ENCODE measurements at places on chromosomes 12 and 14.

DNA sequence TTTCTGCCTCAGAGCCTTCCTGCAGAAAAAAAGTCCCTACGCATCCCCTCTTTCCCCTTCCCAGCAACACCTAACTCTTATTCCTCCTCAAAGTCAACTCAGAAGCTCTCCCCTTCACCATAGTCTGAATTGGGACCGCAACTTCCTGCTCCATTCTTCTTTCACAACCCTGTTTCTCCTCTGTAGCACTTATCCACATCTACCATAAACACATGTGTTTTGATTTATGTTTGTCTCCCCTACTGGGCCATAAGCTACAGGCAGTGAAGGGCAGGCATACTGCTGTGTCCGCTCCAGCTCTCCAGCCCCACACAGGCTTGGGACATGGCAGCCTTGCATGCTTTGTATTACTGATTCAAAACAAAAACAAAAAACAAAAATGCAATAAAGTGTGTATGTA is 5.9 kb downstream of the SDR9C7 start:
- no peak for DNase-seq

GRCh38 chr12:52225752-52226151 is 7.3 kb upstream of the KRT7 start:
- no peak for DNase-seq

DNA sequence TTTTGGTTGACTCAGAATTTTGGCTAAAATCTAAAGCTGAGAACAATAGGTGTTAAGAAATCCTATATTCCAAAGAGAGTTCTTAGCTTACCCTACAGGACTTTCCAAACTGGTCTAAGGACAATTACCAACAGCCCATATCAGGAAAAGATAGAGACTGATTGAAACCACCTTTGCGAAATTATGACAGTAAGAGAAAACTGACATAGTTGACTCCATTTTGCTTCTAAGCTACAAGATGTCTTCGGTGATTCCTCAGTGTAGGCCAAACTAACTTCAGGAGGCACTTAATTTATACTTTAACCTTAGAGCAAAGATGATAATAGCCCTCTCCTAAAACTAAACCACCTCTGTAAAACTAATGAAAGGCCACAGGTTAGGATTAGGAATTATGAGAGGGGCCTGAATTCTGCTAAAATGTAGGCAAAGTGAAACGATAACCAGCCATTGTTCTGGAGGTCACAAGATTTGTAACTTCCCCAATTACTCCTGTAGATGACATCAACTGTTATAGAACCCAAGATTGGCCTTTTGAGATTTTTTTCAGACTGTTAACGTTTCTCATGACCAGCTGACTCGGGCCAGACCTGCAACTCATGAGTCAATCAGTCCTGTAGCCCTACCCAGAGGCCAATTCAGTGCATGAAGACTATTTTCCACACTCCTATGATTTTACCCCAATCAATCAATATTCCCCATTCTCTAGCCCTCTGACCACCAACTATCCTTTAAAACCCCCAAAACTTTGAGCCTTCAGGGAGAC is 43.0 kb downstream of the KLRG1 start:
- DNase-seq = no peak

GRCh38 chr12:111457071-111457470 is 51.3 kb downstream of the SH2B3 start:
- no peak for DNase-seq

- DNase-seq = no peak
These were observed 194.6 kb downstream of the PAX9 start for GRCh38 chr14:36856095-36856878.

DNA sequence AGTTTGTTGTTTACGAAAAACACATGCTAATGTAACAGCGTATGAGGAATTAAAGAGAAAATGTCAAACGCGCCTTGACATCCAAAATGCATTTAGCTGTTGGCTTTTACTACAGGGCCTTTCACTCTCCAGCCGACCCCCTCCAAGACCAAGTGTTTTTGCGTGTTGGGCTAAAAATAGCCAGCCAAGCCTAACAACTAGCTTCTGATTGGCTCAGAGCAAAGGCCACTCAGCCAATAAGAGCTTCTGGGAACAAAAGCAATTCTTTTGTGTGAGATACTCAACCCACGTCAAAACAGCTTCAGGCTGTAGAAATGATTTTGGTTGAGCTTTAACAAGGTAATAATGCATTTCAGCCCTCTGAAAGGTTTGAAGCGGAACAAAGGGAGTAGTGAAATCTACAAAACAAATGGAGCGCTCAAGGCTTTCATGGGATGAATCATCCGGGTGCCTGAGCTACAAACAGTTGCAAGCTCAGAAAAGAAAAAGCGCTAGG is 198.7 kb upstream of the DCN start:
- DNase-seq = peak; percentile 94

DNA sequence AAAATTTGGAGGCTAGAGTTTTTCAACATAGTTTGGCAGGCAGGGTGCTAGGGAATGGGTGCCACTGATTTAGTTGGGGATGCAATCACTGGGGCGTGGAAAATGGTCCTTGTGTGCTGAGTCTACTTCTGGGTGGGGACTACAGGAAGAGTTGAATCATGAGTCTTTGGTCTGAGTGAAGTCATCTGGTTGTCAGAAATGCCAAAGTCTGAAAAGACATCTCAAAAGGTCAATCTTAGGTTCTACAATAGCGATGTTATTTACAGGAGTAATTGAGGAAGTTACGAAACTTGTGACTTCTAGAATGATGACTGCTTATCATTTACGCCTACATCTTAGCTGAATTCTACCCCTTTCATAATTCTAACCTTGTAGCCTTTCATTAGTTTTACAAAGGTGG is 209.1 kb downstream of the NUBPL start:
- no peak for DNase-seq

DNA sequence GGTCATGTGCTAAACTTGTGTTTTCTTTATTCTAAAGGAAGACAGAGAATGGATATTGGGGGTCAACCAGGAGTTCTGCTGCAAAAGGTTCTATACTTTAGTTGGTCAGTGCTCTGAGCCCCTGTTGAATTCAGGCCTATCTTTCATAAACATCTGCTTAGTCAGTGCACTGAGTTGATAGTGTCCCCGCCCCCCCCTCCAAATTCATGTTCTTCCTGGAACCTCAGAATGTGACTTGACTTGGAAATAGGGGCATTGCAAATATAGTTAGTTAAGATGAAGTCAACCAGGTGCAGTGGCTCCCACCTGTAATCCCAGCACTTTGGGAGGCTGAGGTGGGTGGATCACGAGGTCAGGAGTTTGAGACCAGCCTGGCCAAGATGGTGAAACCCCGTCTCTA is 23.3 kb downstream of the CHST11 start:
- DNase-seq = no peak

DNA sequence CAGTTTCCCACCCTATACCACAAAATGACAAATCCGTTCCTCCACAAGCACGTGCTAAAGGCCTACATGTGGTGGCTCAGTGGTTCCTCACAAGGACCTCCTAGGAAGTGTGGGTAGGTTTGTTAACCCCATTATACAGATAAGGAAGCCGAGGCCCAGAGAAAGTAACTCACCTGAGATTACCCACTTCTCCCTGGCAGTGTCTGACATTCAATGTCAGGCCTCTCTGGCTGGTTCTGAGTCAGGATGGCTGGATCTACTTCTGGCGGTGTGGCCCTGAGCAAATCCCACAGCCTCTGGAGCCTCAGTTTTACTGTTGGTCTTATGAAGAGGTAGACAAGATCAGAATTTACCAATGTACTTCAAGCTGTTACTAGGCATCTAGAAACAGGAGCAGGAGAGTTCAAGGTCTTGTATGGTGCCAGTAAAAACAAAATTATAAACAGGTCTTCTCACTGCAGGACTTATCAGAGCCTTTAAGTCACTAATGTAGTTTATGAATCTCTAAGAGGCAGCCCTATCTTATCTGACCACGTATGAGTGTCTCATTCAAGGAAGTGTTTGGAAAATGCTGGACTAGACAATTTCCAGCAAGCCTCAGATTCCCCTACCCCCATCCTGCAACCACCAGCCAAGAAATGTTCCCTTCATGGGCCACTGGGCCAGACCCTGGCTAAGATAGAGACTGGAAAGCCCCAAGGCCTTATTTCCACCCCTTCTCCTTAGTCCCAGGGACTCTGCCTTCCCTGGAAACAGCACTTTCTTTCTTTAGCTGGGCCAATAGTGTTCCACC is 4.2 kb downstream of the HSPB8 start:
- no peak for DNase-seq

GRCh38 chr12:12224240-12224940 is 42.5 kb downstream of the LRP6 start:
- no peak for DNase-seq

- no peak for DNase-seq
These were observed 4.4 kb downstream of the TXNRD1 start for GRCh38 chr12:104219908-104220404.

- no peak for DNase-seq
These were observed 76.7 kb downstream of the PEBP1 start for GRCh38 chr12:118212606-118213005.

GRCh38 chr12:10554756-10555481 is 49.2 kb downstream of the EIF2S3B start:
- DNase-seq = no peak

DNA sequence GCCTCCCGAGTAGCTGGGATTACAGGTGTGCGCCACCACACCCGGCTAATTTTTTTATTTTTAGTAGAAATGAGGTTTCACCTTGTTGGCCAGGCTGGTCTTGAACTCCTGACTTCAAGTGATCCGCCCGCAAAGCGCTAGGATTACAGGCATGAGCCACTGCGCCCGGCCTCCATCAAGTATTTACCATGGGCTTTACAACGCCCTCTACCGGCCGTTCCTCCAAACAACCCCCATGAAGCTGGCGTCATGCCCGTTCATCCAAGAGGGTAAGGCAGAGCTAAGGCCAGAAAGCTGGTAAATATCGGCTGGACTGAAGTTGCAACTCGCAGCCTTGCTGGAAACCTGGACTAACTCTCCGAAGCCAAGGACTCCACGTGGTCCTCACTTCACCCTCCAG is 41.6 kb downstream of the RNF34 start:
- DNase-seq = no peak

DNA sequence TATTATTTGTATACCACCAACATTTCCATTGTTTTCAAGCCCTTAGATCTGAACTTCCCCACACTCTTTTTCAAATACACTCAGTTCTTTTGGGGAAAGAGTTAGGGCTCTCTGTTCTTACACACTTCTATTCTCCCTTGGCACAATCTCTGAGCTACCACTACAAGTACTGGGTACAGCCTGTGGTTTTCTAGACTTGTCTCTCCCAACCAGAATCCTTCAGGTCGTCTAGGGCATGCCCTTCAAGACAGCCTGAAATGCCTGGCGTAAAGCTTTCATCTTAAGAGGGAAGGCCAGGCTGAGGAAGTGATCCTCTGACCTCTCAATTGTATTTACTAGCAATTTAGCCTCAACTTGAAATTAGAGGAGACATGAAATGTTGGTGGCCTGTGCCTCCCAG is 1442.0 kb downstream of the AACS start:
- no peak for DNase-seq

DNA sequence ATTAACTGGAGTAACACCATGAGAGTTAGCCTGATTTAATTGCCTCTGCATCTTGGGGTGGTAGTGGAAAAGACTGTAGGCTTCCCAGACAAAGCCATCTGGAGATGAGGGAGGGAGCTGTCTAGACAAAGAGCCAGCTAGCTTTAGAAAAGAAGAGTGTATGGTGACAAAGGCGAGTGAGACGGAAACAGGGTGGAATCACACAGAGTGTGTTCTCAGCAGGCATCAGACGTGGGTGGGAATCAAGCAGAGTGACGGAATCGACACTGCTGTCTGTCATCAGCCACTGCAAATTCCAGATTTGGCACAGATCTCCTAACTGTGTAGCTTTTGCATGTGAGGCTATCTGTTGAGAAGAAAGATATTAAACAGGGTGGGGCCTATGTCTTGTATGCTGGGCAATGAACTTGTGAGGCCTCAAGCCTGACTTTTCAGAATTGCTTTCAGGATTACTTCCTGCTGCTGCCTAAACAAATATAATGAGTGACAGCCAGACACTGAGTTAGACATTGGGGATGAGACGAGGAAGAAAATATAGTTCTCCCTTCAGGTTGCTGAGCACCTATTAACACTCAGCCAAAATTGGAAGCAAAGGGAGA is 236.5 kb upstream of the GRIP1 start:
- no peak for DNase-seq

DNA sequence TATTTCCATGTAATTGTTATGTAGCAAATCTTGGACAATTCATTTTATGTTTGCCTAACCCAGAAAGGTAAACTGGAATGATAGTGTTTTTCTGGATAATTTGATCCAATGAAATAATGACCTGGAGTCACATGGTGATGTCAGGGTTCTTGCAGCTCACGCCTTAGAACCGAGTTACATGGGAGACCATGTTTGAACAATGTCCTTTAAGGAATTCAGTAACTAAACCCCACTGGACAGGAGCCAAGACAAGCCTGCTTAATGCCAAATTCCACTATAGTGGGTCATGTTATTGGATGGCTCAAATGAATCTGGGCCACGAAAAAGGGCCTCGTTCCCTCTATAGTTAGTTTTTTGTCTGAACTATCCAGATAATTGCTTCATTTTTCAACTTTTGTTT is 255.8 kb upstream of the HMGA2 start:
- no peak for DNase-seq

GRCh38 chr14:85344847-85345570 is 184.9 kb upstream of the FLRT2 start:
- DNase-seq = no peak

DNA sequence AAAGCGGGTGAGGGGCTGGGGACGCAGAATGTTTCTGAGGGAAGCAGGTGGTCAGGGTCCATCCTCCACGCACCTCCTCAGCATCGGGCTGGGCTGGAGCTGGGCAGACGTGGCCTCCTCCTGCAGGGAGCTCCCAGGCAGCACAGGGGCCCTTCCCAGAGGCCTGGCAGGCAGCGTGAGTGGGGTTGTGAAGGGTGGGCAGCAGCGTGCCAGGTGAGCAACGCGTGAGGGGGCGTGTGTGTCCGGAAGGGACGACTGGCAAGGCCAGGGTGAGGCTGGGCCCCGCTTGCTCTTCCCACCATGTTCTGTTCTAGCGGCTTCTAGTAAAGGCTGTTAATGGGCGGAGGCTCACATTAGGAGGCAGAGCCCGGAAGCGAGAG is 17.1 kb downstream of the ANKRD9 start:
- DNase-seq = no peak

GRCh38 chr14:44461811-44462210 is 45.3 kb downstream of the FSCB start:
- no peak for DNase-seq

DNA sequence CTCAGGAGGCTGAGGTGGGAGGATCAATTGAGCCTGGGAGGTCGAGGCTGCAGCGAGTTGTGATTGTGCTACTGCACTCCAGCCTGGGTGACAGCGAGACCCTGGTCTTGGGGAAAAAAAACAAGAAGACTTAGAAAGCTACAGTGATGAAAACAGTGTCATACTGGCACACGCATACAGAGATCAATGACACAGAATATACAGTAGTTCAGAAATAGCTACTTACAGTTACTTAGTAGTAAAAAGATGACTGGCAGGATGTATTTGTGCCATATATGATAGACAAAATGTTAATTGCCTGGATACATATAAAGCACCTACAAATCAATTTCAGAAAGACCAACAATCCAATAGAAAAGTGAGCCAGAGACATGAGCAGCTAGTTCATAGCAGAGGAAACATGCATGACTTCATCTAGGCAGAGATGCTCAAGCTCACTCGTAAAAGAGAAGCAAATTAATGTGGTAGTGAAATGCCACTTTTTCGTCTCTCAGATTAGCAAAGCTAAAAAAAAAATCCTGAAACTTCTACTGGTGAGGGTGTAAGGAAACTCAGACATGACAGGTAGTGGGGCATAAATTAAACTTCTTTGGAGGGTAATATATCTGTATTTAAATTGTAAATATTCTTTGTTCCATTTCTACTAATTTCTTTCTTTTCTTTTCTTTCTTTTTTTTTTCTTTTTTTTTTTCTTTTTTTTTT is 2.5 kb upstream of the ALDH2 start:
- DNase-seq = no peak

Measured in globus pallidus (tissue), 1 donor.